Stimulated activated CD8-positive, alpha-beta memory T cell treated with anti-CD3 and anti-CD28 coated beads, Interleukin-4, amount 100 ng/mL, for 48 hours (primary cell): ENCODE measurements at places on chromosomes 3 and 15.

- no peak for DNase-seq
Observed at GRCh38 chr3:165336786-165337185, 140.6 kb upstream of the SLITRK3 start.

- no peak for DNase-seq
Observed at GRCh38 chr3:64358853-64359252, 133.6 kb upstream of the PRICKLE2 start.

- DNase-seq, result no peak
Observed at GRCh38 chr15:39414201-39414600, 166.7 kb upstream of the THBS1 start.

DNA sequence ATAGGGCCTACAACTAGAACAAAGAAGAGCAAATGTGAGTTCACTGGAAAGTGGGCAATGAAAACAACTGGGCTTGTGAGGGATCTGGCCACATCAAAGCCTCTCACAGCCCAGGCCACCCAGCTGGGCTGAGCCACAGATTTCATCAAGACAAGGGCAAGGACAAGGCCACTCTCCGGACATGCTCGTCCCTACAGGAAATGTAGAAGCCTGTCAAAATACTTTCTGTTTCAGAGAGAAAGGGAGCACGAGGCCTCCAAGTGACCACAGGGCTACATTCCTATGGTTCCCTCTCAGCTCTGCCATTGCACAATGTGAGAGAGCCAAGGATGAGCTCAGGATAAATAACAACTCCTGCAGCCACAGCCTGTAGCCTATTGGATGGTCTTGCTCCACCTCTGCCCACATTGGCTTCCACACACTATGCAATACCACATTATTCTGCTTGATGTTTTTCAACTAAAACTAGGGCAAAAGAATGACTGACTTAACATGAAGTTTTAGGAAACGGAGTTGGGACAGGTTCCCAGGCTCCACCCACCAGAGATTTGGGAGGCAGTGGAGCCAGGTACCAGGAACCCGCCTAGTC, 12.1 kb downstream of the TBC1D2B start:
- no peak for DNase-seq

GRCh38 chr15:35912196-35912595, 366.2 kb upstream of the DPH6 start:
- DNase-seq, result no peak

GRCh38 chr15:77097921-77098320, 27.0 kb upstream of the TSPAN3 start:
- DNase-seq, result no peak

- no peak for DNase-seq
Observed at GRCh38 chr15:80744415-80744814, 34.8 kb upstream of the CEMIP start.

DNA sequence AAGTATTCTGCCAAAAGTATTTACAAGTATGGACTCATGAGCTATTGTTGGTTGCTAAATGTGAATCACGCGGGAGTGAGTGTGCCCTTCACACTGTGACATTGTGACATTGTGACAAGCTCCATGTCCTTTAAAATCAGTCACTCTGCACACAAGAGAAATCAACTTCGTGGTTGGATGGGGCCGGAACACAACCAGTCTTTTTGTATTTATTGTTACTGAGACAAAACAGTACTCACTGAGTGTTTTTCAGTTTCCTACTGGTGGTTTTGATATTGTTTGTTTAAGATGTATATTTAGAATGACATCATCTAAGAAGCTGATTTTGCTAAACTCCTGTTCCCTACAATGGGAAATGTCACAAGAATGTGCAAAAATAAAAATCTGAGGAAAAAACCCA, 30.3 kb downstream of the SYNM start:
- no peak for DNase-seq
